ENCODE measurements at places on chromosomes 12 and 14.

- DNase-seq: no peak
These were observed 46.0 kb downstream of the TBK1 start for GRCh38 chr12:64497903-64498302.

DNA sequence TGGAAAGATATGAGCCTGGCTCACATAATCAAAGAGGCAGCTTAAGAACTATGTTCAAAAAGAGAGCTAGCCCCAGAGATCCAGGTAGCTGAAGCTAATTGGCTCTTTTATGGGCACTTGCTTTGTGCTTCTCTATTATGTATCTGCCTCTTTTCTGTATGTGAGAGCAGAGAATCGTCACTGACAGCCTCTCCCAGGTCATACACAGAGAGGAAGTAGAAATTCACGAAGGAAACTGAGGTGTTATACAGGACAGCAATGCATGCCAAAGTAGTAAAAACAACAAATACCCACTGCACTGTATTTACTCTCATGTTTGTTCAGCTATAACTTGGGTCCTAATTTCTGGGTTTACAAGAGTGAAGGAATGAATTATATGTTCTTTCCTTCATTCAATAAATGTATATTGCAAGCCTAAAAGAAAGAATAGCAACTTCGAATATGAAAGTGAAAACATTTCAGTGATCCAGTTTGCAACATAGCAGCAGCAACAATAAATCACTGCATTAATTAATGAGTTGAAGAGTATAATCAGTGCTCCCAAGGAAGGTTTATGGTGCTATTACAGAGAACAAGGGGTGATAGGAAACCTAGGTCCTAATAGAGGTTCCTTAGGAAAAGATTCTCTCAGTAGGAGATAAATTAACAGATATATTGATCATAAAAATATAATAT, 47.1 kb upstream of the ATXN7L3B start:
- DNase-seq: no peak

- DNase-seq: peak; percentile 51
These were observed 14.7 kb upstream of the TEAD4 start for GRCh38 chr12:2944401-2945047.

GRCh38 chr12:101459642-101460346, 15.3 kb upstream of the SPIC start:
- DNase-seq: no peak

GRCh38 chr12:4526923-4527546, 11.7 kb upstream of the RAD51AP1 start:
- peak; percentile 52 for DNase-seq

- no peak for DNase-seq
These were observed 979.8 kb downstream of the BCL11B start for GRCh38 chr14:98292191-98292590.

- DNase-seq: no peak
These were observed 230.8 kb upstream of the NAV3 start for GRCh38 chr12:77599782-77600467.

DNA sequence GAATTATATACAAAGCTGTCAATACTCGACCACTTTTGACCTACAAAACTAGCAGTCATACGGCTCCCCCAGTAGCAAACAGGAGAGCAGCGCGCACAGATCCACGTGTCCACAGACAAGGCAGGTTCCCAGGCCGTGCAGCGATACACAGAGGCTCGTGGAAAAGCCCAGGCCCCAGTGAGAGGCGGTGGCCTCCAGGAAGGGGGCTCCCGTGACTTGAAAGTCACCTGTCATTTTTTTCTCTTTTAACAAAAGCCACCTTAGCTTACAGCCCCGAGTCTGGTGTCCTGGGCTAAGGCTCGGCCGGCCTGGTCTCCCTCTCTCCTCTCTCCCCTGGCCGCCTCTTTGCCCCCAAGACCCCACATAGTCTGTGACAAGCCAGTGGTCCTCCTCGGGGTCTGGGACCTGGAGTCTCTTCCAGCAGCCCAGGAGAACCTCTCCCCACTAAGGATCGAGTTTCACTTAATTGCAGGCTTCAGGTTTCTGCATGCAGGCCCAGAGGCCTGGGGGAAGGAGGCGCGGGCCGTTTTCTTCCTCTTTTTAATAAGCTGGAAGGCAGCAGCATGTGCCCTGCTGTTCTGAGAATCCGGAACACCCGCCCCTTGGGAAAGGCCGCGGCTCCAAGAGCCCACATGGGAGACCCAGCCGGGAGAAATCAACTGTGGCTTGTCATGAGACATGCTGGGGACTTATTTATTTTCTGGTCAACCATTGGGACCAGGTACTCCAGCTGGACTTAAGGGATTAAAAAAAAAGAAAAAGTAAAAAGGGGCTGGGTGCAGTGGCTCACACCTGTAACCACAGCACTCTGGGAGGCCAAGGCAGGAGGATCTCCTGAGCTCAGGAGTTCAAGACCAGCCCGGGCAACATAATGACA, 15.9 kb downstream of the NCOR2 start:
- DNase-seq: peak; percentile 16

- DNase-seq: no peak
These were observed 506.2 kb upstream of the TBX3 start for GRCh38 chr12:115190010-115190770.

DNA sequence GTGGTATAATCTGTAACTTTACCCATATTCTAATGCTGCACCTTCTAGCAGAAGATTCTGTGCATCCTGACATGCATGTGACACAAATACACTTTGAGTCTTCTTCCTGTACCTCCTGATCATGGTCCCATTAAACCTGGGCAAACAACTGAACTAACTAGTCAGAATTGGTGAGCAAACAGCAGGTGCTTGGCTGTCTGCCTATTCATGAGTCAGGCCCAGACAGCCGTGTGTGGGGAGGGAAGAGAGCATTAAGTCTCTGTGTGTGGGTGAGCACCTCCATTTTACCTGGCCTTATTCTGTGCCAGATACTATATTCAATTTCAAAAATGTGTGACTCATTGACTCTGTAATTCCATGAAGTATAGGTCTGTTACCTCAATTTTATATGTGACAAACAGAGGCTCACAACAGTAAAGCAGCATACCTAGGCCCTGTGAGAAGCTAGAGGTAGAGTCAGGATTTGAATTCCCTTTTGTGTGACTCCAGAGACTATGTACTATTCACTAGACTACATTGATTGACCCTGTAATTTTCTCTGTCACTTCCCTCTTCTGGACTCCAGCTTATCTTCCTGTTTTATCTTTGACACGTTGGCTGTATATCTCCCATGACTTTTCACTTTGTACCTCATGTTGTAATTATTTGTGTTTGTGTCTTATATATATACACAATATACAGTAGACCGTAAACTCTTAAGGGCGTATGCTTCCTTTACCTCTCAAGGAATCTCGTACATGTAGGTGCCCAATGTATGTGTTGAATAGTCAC, 32.2 kb downstream of the SUSD6 start:
- DNase-seq: no peak

DNA sequence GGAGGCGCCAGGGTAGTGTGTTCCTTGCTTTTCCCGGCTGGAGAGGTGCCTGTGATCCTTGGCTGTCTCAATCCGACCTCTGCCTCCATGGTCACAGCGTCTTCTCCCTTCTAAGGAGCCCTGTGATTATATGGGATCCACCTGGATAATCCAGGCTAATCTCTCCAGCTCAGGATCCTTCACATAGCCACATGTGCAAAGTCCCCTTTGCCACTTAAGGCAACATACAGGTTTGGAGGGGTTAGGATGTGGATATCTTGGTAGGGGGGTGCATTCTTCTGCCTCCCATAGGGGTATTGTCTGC, 1.2 kb upstream of the HVCN1 start:
- DNase-seq: no peak
